Right renal cortex interstitium (tissue), 3 donors: ENCODE measurements at places on chromosomes 11 and 22. TPM values are rescaled to one million over a fixed set of nuclear protein-coding genes. Genes with fewer than 3 reads are reported as not detected.

DNA sequence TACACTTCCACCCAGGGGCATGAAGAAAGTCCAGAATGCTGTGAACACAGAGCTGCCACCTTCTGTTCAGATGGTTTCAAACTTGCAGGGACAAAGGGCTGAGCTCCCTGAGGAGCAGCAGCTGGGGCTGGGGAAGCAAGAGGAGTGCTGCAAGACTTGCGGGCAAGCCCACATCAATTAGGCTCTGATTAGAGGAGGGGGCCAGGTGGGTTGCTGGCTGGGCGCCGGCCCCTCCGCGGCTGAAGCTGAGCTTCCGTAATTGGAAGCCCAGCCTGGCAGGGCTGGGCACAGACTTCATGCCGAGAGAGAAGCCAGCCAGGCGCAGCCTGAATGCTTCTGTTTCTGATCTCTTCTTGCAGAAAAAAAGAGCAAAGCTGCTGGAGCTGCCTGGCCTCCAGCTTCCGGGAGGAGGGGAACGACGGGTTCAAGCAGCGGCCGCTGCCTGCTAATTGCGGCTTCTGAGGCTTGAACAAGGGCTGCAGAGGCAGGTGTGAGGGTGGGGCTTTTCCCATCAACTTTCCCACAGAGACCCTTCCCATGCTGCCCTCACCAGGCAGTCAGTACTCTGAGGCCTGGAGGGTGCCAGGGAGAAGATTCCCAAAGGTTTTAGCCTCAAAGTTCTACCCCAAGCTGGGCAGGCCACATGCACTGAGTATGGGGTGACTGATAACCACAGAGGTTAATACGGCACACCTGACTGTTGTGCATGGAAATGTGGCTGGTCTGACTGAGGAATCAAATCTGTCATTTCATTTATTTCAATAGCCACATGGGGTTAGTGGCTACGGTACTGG, 91.1 kb upstream of the LMO1 start:
- DNase-seq = no peak

DNA sequence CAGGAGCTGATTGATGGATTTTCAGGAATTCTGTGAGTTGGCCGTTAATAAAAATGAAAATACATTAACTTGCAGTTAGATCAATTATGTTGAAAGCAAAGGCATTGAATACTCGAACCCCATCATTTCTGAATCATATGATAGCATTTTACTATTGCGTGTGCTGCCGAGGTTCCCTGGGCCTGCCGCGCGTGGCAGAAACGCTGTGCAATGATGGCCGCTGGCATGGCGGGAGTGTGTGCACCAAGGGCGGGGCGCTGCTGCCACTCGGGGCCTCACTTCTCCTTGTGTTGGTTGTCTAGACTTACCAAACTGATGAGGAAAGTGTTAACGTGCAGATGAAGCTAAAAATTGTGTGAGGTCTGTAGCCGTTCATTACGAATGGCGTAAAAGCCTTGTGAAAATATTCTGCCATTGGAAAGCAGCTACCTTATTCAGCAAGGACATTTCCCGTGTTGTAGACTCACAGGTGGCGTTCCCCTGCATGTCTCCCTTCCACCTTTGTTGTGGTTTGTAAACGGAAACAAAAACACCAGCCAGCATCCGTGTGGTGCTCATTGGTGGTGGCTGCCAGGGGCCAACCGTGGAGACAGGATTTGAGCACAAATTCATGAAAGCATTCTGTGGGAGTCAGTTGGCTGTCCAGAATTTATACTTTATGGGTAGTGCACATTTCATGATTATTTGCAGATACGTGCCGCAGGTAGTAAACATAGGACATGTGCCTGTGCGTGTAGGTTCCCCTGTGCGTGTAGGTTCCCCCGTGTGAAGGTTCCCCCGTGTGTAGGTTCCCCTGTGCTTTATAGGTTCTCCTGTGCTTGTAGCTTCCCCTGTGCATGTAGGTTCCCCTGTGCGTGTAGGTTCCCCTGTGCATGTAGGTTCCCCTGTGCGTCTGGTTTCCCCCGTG, 5.9 kb upstream of the GRAMD4 start:
- DNase-seq = no peak

Gene MS4A15
- not detected for polyA plus RNA-seq

Gene OR4D5
- not detected for polyA plus RNA-seq

Gene CLMP
- 39.4 TPM for polyA plus RNA-seq
